Activated CD4-positive, CD25-positive, alpha-beta regulatory T cell treated with anti-CD3 and anti-CD28 coated beads, Interleukin-2, amount 50 U/mL, for 24 hours (primary cell): ENCODE measurements at places on chromosomes 11 and 22.
A peak's percentile ranks its signal among the peaks of the same experiment; 100 is the strongest.

DNA sequence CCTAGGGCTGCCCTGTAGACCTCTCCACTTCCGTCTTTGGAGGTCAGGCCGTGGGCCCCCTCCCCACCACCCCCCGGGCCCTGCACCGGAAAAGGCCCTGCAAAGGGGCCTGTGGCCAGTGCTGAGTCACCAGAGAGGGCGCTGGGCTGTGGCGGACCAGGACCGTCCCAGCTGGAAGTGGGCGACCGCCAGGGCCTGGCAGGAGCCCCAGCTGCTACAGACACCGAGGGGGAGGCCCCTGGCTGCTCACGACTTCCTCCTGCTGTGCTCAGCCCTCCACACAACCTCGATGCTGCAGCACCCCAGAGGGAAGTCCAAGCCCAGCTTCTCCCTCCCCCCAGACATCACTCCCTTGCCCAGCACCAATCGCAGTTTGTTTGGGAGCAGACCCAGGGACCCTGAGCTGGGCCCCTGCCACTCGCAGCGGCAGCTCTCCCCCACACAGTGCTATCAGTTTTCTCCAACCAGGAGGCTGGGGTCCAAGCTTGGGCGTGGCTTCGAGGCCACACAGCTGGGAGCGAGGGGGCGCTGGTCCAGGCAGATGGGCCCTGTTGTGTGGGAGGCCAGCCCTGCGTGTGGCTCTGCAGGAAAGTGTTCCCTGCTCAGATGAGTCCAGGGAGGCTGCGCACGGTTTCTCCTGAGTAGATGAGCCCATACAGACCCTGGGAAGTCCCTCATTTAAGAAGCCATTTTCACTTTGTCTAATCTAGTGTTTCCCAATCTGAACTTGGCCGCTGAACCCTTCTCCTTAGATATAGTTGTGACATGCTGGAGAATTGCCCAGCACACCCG is 5.6 kb upstream of the SH3BP1 start:
- ATAC-seq: peak; percentile 70

DNA sequence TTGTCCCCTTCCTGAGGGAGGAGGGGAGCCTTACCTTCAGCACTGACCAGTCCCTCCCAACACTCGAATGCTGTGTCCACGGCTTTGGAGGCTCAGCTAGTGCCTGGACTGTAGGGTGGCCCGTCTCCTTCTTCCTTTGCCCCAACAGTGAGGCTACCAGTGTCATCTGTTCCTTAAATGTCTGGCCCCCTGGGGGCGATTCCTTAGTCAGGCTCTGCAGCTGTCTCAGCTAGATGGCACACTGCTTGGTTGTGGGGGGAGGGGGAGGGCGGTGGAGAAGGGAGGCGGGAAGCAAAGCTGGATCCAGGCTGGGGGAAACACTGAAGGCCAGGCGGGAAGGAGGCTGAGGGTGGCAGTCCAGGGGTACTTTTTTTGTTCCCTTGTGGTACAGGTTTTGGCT is at the start of gene IGSF22:
Gene IGSF22, minus strand, starts transcription at position 149 of the 400 bp plus-strand sequence. CDS start 1,952 bp downstream, outside the sequence.
- no peak for ATAC-seq

GRCh38 chr22:33572086-33572485 is 348.2 kb downstream of the LARGE1 start:
- ATAC-seq: no peak

GRCh38 chr11:58647141-58647699 is 24.8 kb downstream of the CNTF start:
- ATAC-seq: peak; percentile 17

DNA sequence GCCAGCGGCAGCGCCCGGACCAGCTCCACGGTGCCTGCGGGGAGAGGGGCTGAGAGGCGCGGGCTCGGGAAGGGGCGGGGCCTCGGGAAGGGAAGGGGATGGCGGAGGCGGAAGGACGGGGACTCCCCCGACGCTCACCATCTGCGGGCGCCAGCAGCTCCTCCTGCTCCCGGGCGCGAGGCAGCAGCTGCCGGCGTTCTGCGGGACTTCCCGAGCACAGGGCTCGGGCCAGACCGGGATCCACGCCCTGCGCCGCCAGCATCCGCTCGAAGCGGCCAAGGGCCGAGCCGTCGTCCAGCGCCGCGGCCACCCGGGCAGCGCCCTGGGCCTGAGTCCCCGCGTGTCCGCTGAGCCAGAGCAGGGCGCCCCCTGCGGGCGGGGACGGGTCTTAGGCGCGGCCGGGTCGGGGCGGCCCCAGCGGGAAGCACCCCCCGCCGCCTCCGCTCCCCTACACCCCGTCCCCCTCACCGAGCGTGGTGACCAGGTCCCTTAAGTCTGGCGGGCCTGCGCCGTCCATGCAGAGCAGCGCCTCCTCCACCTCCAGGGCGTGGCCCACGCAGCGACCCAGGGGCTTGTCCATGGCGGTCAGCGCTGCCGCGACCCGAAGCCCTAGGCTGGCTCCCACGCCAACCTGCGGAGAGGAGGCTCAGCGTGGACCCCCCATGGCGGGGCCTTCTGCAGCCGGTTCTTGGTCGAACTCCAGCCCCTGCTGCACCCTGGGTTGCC is 873 bp upstream of the SCO2 start:
- peak; percentile 33 for ATAC-seq

GRCh38 chr11:27857014-27857413 is 156.8 kb upstream of the BDNF start:
- ATAC-seq: no peak

DNA sequence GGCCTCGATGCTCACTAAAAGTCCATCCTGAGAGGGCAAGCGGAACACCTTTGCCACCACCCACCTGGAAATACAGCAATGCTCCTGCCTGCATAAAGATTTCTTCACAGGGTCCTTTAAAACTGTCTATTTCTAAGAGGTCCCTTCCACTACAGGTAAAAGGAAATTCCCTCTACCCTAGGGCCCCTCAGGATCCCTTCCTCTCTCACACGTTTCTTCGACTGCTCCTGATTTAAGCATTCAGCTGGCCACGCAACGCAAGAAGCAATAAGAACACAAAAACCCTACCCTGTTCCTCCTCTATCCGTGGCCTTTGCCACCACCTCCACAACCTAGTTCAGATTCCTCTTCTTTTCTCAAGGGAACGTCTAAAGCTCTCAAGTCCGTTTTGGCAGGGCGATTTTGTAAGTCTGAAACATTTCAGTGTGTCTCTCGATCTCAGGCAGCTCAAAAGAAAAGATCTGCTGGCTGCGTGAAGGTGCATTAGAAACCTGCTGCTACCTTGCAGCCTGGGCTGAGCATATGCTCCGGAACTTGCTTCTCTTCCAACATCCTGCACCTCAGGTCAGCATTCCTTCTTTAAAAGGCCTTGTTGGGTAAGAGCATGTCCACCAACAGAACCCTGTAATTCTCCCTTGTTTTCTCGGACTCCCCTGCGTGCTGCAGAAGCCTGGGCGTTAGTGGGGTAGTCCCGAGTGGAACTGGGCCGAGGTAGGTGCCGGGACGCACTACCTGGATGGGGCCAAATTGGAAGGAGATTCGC is 1.6 kb downstream of the LGR4 start:
- ATAC-seq: no peak

GRCh38 chr11:32088117-32088941 is 2.5 kb upstream of the RCN1 start:
- peak; percentile 55 for ATAC-seq

GRCh38 chr11:4748438-4748837 is 21.3 kb downstream of the OR51F1 start:
- ATAC-seq: no peak

- no peak for ATAC-seq
These were observed 1.9 kb downstream of the USP47 start for GRCh38 chr11:11843642-11844041.

- no peak for ATAC-seq
These were observed 6.5 kb upstream of the TRABD start for GRCh38 chr22:50178871-50179869.

- ATAC-seq: peak; percentile 52
These were observed 130.5 kb downstream of the FAM76B start for GRCh38 chr11:95659088-95659487.

DNA sequence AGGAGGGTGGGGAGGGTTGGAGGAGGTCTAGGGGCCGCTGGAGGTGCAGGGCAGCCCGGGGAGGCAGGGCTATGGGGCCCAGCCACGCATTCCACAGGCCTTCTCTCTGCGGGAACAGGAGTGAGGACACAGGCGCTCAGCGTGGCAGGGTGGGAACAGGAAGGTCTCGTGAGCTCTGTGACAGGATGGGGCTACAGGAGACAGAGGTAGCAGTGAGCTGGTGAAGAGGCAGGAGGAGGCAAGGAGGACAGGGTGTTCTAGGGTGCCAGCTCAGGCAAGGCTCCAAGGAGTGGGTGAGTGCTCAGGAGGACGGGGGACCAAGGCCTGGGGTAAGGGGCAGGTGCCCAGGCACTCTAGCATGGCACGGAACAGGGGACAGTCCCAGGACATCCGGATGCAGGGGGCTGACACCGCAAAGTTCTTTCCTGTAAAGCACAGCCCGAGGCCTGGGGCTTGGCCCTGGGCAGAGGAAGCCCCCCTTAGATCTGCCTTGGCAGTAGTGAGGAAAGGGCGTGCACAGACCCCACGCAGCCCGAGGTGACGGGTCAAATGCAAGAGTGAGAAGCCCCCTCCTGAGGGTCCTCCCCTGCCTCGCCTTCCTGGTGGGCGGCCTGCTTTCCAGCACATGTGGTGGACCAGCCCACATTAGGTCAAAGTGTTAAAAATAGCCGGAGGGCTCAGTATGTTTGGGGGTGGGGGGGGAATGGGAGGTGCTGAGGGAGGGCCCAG is 4.7 kb upstream of the NEAT1 start:
- ATAC-seq: no peak
